ENCODE measurements at places on chromosomes 1 and 21. TPM values are rescaled to one million over a fixed set of nuclear protein-coding genes. Genes with fewer than 3 reads are reported as not detected.
A peak's percentile ranks its signal among the peaks of the same experiment; 100 is the strongest.

- no peaks in the 10 kb centered on the region for H3K27me3 ChIP-seq
- peaks cover 3% of the 10 kb centered on the region for H3K36me3 ChIP-seq
- no peak for DNase-seq
- H3K4me3 ChIP-seq, result no peak overlapping the region
- no peaks in the 10 kb centered on the region for H3K4me1 ChIP-seq
- H3K27ac ChIP-seq, result no peak overlapping the region
These were observed 28.8 kb downstream of the TOR1AIP1 start for GRCh38 chr1:179910934-179911333.

- DNase-seq, result no peak
- H3K27me3 ChIP-seq, result no peaks in the 10 kb centered on the region
- H3K4me1 ChIP-seq, result no peaks in the 10 kb centered on the region
- no peak overlapping the region for H3K4me3 ChIP-seq
These were observed 521.1 kb upstream of the BEND5 start for GRCh38 chr1:49297783-49298182.

DNA sequence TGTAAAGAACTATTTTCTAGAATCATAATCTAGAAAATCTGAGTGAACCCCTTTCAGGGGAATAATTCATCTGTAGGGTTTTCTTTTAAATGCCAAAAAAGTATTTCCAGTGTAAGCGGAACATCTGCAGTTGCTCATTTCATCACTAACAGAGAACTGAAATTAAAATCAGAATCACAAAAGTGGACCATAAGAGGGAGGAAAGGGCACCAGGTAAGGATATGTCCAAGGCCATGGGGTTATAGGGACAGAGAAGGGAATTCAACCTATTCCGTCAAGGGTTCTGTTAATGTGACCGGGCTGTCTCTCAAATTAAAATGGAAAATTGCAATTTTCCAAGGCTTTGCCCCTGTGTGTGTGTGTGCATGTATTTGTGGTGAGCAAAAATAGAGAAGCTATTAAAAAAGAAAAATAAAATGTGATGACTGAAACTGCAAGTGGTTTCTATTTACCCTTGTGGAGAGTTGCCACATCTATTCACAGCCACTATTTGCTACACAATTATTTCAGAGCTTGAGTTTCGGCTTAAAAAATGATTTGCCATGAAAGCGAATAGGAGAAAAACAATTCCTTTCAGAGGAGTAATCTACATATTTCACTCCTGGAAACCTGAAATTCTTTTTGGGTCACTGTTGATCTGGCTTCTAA is 53.1 kb downstream of the APP start:
- H3K4me3 ChIP-seq, result no peak overlapping the region
- DNase-seq, result no peak
- no peak overlapping the region for H3K27ac ChIP-seq
- H3K27me3 ChIP-seq, result no peaks in the 10 kb centered on the region
- peaks cover 17% of the 10 kb centered on the region for H3K4me1 ChIP-seq
- H3K36me3 ChIP-seq, result no peaks in the 10 kb centered on the region

- no peaks in the 10 kb centered on the region for H3K27me3 ChIP-seq
- no peak for DNase-seq
- H3K4me1 ChIP-seq, result no peaks in the 10 kb centered on the region
- no peak overlapping the region for H3K4me3 ChIP-seq
These were observed 14.5 kb downstream of the DUSP10 start for GRCh38 chr1:221727146-221728036.

DNA sequence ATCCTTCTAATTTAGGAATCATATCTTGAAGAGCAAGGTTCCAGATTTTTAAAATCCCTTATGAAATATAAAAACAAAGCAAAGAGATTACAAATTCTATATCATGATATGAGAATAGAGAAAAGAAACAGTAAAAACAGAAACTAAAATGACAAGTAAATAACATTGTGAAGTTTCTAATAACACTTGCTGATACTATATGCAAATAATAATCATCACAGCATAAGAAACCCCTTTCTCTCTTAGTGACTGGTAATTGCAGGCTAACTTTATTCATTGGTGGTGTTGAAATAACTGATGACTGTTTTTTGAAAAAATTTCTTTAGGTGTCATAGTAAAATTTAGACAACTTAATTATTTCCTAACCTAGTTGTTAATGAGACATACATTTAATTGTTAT is 281.6 kb downstream of the PLA2G4A start:
- H3K36me3 ChIP-seq, result no peaks in the 10 kb centered on the region
- H3K4me1 ChIP-seq, result no peaks in the 10 kb centered on the region
- DNase-seq, result no peak
- no peaks in the 10 kb centered on the region for H3K27me3 ChIP-seq

DNA sequence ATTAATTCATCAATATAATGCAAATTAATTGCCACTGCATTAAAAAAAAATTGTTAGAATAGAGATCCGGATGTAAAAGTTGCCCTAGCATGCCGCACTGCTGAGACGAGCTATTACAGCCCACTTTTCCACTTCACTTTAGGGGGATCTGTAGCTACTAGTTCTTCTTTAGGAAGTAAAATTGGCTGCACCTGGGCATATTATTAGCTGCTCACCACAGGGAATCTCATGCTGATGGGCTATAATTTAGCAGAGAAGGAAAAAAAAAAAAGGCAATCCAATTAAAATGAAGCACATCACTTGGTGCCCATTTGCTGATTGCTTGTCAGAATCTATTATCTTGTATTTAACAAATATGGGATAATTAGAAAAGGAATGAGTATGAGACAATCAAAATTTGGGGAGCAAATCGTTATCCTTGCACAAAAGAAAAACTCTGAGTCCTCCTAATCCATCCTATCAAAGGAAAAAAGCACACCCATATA is 233.4 kb downstream of the DSCAM start:
- no peak overlapping the region for H3K27ac ChIP-seq
- H3K36me3 ChIP-seq, result no peaks in the 10 kb centered on the region
- no peaks in the 10 kb centered on the region for H3K4me1 ChIP-seq
- no peaks in the 10 kb centered on the region for H3K27me3 ChIP-seq
- DNase-seq, result no peak

DNA sequence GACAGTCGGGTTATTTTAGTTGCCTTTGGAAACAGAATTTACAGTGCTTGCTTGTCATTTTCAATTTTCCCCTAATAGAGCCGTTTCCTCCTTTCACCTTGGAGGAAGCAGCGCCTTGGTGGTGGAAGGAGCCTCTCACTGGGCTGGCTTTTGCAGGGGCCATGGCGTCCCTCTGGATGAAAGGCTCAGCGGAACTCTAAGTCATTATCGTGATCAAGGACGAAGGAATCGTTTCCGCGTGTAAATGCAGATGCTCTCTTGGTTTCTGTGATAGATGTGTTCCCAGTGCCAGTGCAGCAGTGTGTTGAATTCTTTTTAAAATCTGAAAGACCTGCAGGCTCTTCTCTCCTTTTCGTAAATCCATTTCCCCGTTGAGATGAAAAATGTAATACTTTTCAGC is 126.2 kb upstream of the LMO4 start:
- H3K27ac ChIP-seq, result no peak overlapping the region
- DNase-seq, result no peak
- no peak overlapping the region for H3K4me3 ChIP-seq
- no peaks in the 10 kb centered on the region for H3K4me1 ChIP-seq
- H3K27me3 ChIP-seq, result peaks cover 6% of the 10 kb centered on the region

- H3K4me3 ChIP-seq, result peak overlapping the region; percentile 76
- no peaks in the 10 kb centered on the region for H3K27me3 ChIP-seq
- no peaks in the 10 kb centered on the region for H3K36me3 ChIP-seq
- no peak for DNase-seq
These were observed 12.4 kb upstream of the FAAP20 start for GRCh38 chr1:2206813-2207487.

The CRABP2 gene
- 0.40 TPM for polyA plus RNA-seq

The CRYAA gene
- polyA plus RNA-seq, result 7.6 TPM

The PLCH2 gene
- polyA plus RNA-seq, result 0.67 TPM

Data from HepG2 (cell line).